ENCODE measurements at places on chromosomes 3 and 15.
A peak's percentile ranks its signal among the peaks of the same experiment; 100 is the strongest.

DNA sequence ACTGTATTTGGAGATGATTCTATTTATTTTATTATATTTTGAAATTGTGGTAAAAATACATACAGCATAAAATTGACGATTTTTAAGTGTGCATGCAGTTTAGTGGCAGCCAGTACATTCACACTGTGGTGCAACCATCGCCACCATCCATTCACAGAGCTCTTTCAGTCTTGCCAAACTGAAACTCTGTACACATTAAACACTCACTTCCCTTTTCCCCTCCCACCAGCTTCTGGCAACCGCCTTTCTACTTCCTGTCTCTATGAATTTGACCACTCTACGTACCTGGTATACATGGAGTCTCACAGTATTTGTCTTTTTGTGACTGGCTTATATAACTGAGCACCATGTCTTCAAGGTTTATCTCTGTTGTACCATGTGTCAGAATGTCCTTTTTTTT is 303.3 kb upstream of the ATP10A start:
- no peak for DNase-seq

GRCh38 chr15:29377161-29377560 is 107.5 kb upstream of the NSMCE3 start:
- no peak for DNase-seq

- DNase-seq, result no peak
Measured at GRCh38 chr3:30289324-30289723, 317.1 kb upstream of the TGFBR2 start.

DNA sequence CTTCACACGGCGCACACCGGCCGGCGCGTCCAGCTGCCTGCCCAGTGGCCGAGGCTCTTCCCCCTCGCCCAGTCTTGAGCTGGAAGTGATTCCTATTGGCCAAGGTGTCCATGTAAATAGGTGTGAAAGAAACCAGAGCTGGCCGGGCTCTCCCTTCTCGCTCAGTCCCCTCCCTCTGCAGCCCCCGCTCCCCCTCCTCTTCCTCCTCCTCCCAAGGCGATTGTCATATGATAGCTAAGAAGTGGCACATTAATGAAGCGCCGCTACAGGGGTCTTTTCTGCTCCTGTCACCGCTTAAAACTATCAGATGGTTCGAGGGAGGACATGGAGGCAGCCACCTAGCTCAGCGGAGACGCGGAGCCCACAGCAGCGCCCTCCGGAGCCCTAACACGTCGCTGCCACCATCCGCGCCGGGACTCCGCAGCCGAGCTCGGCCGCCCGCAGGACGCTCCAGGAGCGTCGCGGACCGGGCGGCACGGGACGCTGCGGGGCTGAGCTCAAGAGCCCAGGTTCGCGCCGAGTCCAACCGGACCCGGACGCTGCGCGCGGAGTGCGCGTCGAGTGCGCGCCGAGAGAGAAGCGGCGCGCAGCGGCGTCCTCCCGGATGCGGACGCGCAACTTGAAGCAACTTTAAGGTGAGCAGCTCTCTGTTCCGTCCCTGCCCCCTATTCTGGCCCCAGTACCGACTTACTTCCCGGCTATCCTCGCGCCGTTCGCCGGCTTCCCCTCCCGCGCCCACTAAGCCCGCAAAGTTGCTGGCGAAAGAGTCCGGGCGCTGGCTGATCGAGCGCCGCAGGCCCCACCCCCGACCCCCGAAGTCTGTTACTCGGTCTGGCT is at the start of gene FOXB1:
Gene FOXB1, plus strand, starts transcription at position 303 of the 837 bp plus-strand sequence. CDS start 653 bp downstream, outside the sequence.
- no peak for DNase-seq

DNA sequence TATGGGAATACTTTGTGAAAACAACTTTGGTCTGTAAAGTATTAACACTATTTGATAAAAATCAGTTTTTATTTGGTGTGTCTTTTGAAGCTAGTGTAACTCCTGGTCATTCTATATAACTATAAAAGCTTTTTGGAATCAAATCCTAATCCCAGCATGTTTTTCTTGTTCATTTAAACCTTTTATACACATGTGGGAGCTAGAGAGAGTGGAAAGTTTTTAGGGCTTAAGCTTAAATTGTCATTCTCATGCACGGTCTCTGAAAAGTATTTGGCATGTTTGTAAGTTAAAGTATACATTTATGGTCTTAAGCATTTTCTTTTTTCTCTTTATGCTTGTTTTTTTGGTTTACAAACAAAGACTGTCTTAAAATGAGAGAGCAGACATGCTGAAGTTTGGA is 83.4 kb upstream of the RARB start:
- no peak for DNase-seq

DNA sequence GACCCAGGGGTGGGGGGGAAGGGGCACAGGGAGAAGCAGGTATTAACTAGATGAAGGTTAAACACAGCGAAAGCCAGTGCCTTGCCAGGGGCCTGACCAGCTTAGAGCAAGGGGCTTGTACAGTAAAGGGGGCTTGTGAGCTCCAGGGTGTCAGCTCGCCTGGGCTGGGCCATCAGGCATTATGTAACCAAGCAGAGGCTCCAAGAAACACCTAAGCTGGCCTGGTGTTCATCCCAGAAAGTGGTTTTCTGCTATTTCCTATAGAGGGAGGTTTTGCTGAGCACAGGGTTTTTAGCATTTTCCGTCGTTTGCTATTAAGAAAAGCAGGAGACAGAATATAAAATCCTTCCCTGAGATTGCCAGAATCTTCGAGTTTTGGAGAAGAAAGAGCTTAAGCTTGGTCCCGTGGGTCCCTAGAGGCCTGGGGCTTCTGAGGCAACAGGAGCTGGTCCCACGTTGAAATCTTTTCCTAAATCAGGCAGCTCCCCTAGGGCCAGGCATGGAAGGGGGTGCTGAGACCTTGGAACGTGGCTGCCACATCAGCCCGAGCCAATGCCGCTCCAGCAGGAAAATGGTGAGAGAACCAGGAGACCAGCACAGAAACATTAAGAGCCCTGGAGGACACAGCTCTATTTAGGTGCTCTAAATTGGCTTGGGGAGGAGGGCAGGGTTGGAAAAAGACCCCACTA is 71.4 kb downstream of the ISG20 start:
- DNase-seq, result no peak

- no peak for DNase-seq
Measured at GRCh38 chr3:35413483-35413882, 225.8 kb upstream of the ARPP21 start.

DNA sequence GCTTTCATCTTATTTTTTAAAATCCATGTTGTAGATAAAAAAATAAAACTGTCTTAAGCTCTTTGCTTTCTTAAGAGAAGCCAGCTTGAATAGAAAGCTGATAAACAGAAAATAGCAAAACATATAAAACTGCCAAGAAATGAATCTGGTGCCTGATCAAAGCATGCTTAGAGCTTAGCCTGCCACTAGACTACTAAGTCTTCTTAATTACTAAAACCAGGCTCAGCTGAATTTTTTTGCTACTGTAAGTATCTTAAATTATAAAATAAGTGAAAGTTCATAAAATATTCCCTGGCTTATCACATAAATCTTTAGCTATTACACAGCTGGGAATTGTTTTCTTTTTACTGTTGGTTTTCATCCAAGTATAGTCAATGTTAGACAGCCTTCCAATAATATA is 803.9 kb downstream of the DIPK2A start:
- no peak for DNase-seq

DNA sequence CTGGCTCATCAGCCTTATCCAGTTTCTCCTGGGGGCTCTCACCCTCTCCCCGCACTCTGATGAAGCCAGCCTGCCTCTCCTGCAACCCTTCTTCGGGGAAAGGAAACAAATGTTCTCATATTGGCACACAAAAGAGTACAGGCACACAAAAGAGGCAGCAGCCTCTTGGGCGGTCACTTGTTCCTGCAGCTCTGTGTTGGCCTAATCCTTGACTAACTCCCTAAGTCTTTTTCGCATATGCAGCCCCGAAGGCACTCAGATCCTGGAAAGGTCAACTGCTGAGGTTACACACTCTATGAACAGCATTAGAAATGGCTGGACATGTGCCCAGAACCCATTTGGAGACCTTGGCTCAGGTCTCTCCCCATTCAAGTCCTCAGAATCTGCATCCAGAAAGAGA is 7.4 kb upstream of the CAMP start:
- DNase-seq, result no peak

DNA sequence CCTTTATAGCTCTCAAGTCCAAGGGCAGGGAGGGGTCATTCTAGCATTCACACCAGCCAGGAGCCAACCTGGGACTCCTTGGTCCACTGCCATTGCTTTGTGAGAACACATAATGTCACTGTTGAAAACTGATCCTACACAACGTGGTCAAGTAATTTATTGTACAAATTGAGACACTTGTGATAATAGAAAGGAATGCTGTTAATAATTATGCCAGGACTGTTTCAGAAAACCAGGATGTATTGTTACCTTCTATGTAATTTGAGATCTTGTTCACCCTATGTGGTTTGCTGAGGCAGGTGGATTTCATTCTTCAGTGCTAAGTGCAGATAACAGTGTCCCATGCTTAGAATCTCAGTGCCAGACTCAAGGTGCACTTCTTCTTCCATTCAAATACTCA is 33.3 kb downstream of the TMCO5A start:
- DNase-seq, result no peak

- no peak for DNase-seq
Measured at GRCh38 chr3:156488767-156489166, 66.2 kb downstream of the SSR3 start.

GRCh38 chr15:70584838-70585706 is 178.3 kb downstream of the UACA start:
- peak; percentile 8 for DNase-seq

DNA sequence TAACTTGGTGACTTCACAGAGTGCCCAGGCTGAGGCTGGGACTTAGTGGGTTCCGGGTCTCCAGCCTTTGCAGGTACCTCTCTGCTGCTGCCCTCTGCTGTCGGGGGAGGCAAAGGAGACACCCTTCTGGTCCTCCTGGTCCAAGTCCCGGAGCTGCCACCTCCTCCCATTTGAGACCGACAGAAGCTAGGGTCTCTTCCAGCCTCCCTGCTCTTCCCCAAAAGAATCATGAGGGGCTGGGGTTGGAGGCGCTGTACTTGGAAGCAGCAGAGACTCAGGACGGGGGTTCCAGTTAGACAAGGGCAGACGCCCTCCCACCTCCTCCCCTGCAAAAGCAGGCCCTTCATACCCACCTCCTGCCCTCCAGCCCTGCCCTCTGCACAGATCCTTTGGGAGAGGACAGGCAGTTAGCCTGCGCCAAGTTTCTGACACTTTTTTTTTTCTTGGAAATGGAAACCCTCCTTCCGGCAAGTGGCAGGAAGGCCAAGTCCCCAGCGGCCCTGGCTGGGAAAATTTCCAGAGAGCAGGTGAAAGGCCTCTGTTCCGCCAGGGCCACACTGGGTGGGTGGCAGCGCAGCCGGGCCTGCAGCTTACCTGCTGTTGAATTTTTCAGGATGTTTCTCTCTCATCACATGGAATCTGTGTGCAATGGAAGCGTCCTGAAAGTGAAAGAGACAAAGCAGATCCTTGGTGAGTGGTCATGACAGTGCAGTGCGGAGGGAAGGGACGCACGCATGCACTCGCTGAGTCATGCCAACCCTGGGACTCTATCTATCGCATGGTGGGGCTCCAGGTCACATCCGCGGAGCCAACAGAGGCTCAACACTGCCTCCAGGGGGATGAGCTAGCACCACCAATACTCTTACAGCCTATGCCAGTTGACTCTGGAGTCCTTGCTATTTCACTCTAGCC is 119.9 kb downstream of the DGKG start:
- no peak for DNase-seq

DNA sequence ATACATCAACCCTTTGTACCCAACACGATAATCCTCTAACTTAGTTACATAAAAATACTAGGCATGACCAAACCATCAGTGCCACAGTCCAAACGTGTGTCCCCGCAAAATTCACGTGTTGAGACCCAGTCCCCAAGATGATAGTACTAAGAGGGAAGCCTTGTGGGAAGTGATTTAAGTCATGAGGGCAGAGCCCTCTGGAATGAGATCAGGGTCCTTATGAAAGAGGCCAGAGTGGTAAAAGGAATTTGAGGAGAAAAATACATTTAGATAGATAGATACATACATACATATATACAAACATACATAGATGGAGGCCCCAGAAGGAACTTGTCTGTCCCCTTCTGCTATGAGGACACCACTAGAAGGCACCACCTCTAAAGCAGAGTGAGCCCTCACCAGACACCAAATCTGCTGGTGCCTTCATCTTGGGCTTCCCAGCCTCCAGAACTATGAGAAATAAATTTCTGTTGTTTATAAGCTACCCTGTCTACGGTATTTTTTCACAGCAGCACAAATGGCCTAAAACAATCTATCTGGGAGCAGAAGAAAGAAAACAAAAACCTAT is 8.0 kb downstream of the TBC1D2B start:
- DNase-seq, result no peak

DNA sequence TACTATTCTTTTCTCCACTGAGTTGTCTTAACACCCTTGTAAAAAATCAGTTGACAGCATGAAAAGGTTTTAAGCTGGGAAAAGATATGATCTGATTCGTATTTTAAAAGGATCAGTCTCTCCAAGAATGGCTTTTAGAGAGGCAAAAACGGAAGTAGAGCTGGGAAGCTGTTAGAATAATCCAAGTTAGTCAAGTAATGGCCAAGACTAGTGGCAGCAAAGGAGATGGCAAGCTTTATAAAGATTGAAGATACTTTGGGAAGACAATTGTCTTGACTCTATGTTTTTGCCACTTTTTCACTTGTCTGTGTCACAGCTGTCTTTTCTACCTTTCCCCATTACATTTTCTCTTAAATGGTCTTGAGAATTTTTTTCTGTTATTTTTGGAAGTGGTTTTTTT is 243.5 kb upstream of the MANF start:
- DNase-seq, result no peak

DNA sequence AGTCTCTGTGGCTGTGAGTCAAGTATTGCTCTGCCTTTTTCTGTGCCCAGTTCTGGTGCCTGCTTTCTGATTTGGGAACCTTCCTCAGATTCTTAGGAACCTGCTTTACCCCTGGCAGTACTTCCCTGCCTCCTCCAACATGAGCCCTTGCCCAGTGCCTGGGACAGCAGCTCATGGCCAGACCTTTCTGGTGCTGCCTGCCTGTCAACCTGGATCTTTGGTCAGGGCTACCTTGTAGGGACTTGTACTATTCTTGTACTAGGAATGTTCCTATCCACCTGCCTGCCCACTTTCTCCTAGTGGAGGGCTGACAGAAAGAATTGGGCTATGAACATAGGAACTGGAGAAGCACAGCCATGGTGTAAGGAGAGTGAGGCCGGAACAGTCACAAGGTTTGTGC is 28.8 kb upstream of the EPHB1 start:
- DNase-seq, result no peak
